Memory B cell (primary cell): ENCODE measurements at places on chromosomes 3 and 15.
A peak's percentile ranks its signal among the peaks of the same experiment; 100 is the strongest.

DNA sequence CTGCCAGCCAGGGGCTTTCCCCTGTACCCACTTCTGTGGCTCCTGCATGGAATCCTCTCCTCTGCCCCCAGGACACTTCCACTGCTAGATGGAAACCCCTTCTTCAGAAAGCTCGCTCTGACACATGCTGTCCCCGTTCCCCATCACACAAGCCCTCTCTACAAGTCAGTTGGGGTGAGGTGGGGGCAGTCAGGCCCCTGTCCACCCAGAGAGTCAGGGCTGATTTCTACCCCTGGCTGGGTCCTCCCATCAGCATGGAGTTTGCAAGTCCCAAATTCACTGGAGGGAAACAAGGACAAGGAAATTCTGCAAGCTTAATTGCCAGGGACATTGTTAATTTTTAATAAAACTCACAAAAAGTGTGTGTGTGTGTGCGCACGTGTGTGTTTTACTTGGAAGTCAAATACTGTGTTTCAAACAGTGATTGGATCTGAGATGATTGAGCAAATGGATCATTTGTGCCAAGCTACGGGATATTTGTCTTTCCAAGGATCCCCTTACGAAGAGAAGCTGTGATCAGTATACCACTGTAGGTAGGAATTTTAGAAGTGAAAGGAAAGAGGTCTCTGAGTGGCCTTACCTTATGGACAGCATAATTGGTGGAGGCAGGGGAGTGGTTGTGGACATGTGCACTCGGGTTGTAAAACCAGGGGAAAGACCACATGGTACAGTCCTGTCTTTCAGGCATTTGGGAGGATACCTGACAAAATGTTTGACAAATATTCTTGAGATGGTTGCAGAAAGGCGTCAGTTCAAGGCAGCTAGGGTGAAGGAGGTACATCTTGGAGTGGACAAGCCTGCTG is 1.5 kb upstream of the AMOTL2 start:
- DNase-seq, result no peak

DNA sequence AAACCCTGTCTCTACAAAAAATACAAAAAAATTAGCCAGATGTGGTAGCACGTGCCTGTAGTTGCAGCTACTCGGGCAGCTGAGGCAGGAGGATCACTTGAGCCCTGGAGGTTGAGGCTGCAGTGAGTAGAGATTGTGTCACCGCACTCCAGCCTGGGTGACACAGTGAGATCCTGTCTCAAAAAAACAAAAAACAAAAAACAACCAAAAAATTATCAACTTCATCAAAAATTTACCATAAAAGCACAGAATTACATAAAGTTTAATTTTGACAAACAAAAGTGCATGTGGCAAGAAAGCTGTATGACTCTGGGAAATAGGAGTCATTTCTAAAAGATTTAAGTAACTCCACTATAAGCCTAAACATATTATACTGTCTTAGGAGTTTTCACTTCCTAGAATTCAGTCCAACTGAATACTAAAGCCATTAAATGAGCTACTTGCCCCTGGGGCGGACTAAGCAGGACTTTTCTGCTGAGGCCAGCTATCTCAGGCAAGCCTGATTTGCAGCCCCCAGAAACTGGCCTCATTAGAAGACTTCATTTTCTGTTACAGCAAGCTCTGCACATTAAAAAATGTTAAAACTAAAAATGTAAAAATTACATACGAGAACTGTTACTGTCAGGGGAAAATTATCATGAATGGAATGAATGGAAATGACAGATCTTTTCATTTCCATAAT is 23.0 kb downstream of the HSPBAP1 start:
- DNase-seq, result no peak

DNA sequence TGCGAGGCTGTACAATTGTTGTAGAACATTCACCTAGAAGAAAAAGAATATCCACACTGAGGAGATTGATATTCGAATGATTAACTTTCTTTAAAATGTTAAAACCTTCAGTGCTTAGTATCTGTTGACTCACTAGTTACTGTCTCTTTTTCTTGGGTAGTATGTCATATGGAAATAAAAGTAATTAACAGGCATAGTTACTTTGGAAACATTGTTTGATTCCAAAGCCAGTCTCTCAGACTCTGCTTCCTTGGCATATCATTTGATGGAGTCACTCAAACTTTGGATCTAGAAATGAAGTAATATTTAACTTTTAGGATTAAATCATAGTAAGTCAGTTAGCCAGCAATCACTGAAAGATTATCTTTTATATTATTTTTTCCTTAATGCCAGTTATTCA is 63.4 kb downstream of the MAP2K5 start:
- no peak for DNase-seq

- no peak for DNase-seq
These were observed 784.6 kb upstream of the ALCAM start for GRCh38 chr3:104582092-104582491.

GRCh38 chr15:73841756-73842725 is 31.3 kb upstream of the TBC1D21 start:
- DNase-seq, result no peak

- no peak for DNase-seq
These were observed 313.9 kb downstream of the WDR72 start for GRCh38 chr15:53445531-53445930.

DNA sequence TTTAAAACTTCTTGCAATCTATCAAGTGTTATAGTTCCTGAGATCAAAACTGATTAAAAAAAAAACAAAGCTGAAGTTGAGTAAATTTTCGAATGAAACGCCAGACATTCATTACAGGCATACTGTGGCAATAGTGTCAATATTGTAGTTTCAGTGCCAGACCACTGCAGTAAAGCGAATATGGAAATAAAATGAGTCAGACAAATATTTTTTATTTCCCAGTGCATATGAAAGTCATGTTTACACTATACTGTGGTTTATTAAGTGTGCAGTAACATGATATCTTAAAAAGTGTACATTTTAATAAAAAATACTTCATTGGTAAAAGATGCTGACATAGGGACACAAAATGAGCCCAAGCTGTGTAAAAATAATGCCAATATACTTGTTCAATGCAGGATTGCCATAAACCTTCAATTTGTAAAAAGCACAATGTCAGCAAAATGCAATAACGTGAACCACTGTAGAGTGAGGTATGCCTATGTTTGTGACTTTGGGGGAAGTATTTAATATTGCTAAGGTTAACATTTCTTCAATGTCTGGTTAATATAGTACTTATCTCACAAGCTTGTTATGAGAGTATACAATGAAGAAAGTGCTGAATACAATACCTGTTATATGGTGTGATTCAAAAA is 1473.9 kb upstream of the GBE1 start:
- no peak for DNase-seq

- DNase-seq, result no peak
These were observed 11.8 kb upstream of the UACA start for GRCh38 chr15:70775160-70775559.

- no peak for DNase-seq
These were observed at the start of gene HCN4 for GRCh38 chr15:73368301-73369136. HCN4 (minus strand) TSS chr15:73368958; CDS start chr15:73368270, 688 bp downstream.

- peak; percentile 63 for DNase-seq
These were observed 83.9 kb upstream of the PLXND1 start for GRCh38 chr3:129690406-129690805.

GRCh38 chr3:25618028-25618427 is 46.7 kb downstream of the TOP2B start:
- no peak for DNase-seq

DNA sequence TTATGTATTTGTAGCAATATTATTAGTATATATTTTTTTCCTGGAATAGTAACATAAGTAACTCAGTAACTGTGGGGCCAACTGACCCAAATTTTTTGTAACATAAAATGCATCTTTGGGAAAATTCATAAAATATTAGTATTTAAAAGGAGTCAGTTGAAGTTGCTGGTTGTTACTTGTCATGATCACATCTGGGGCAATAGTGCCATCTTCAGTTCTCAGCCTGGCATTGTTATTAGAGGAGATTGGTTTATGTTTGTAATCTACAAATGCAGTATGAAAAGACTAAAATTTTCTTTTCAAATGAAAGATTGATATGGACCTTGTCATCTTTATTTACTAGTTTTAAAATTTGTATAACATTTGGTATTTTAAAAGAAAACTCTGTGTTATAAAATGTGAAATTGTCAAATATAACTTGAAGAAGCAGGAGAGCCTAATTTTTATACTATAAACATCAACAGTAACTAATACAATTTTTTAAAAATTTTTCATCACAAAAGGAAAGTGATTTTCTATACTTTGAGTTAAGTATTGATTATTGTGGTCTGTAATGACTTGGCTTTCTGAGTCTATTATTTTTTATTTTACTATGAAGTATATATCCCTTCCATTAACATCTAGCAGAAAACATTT is 38.8 kb upstream of the MLF1 start:
- no peak for DNase-seq

DNA sequence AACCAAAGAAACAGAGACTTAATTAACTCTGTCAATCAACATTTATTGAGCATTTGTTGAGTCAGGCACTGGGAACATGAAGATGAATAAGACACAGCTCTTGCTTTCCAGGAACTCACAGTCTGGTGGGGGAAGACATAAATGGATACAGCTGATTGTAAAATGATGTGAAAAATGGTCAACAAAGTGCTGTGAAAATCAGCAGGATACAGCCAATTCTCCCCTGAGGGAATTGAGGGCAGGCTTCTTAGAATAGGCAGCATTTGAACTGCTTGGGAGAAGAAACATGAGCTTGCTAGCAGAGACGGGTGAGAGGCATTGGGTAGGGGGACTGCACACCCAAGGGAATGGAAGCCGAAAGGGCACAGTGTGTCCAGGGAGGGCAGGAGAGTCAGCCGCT is 41.1 kb downstream of the MFSD1 start:
- DNase-seq, result no peak

GRCh38 chr15:78018946-78019644 is 58.4 kb downstream of the TBC1D2B start:
- DNase-seq, result peak; percentile 26

GRCh38 chr3:141307351-141308059 is 60.8 kb upstream of the ZBTB38 start:
- DNase-seq, result no peak
